NCI-H1417 (cell line): ENCODE measurements at places on chromosomes 12 and 14.
A peak's percentile ranks its signal among the peaks of the same experiment; 100 is the strongest.

DNA sequence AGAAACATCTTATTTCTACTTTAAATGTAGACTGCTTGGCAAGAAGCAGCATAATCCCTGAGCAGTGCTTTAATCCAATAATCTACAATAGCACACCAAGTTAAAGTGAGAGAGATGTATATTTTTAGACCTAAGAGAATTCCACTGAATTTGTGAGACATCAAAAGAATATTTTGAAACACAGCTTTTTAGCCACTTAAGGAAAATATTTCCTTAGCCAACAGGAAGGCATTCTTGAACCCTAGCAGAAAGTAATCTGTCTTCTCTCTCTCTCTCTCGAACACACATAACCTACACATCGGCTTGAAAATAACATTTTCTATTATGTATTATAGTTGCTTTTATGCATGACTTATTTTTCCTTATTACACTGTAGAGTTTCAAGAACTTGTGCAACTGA lies 34.0 kb downstream of the KITLG start:
- no peak for DNase-seq

DNA sequence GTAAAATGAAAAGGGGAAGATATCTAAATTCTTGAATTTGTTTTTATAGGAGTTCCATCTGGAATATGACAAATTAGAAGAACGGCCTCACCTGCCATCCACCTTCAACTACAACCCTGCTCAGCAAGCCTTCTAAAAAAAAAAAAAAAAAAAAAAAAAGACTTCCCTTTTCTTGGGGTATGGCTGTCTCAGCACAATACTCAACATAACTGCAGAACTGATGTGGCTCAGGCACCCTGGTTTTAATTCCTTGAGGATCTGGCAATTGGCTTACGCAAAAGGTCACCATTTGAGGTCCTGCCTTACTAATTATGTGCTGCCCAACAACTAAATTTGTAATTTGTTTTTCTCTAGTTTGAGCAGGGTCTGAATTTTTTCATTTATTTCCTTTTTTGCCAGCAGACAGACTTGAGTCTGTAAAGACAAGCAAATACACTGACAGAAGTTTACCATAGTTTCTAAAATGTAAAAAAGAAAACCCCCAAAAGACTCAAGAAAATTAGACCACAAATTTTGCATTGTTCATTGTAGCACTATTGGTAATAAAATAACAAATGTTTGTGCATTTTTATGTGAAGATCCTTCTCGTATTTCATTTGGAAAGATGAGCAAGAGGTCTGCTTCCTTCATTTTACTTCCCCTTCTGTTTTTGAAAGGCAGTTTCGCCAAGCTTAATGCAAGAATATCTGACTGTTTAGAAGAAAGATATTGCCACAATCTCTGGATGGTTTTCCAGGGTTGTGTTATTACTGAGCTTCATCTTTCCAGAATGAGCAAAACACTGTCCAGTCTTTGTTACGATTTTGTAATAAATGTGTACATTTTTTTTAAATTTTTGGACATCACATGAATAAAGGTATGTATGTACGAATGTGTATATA lies 12.1 kb upstream of the KCNMB4 start:
- DNase-seq, result no peak

DNA sequence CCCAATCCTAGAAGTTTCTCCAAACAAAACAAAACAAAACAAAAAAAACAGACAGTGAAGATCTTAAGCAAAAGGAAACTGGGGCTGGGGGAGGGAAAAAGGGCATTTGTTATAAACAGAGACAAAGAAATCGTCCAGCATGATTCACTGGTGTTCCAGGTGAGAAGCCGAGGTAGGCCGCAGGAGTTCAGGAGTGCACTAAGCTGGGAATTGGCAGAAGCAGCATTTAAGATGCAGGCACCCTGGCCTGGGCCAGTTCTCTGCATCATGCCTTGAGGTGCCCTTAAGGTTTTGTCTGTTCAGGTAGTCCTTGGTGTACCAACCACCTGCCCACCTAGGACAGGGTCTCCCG lies 11.2 kb downstream of the TBX3 start:
- DNase-seq, result no peak

DNA sequence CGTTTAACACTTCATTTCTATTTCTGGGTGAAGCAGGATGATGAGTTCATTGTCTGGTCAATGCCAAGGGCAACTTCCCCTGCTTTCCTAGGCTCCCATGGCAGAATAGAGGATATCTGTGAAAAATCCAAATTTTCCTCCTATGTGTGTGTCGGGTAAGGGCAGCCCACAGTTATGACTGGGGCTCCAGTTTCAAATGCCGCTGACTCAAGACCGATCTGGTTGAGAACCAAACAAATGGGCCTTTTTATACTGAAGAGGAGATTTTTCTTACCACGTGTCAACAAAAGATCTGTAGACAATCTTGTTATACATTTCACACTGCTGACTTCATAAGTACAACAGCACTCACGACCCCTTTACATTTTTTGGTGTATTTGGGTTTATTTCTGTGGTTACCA lies 120.8 kb downstream of the CHST11 start:
- no peak for DNase-seq

GRCh38 chr12:77122661-77123060 lies 57.3 kb upstream of the E2F7 start:
- no peak for DNase-seq

DNA sequence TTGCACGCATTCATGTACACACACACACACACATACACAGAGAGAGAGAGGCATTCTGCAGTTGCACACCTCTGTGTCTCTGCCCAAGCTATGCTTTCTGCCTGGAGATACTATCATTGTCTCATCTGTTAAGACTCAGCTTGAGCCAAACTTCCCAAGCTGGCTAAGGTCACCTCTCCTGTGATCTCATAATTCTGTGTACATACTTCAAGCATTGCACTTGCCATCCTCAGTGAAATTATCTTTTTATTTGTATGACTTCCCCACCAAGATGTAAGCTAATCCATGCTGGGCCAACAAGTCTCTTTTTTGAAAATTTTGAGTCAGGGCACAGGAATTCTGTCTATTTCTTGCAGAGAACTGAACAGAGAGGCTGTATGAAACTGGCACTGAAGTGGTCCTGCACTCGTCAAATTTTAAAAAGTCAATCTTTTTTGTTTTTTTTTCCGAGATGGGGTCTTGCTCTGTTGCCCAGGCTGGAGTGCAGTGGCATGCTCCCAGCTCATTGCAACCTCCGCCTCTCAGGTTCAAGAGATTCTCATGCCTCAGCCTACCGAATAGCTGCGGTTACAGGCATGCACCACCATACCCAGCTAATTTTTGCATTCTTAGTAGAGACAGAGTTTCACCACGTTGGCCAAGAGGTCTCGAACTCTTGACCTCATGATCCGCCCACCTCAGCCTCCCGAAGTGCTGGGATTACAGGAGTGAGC lies 44.3 kb downstream of the TMTC1 start:
- no peak for DNase-seq

DNA sequence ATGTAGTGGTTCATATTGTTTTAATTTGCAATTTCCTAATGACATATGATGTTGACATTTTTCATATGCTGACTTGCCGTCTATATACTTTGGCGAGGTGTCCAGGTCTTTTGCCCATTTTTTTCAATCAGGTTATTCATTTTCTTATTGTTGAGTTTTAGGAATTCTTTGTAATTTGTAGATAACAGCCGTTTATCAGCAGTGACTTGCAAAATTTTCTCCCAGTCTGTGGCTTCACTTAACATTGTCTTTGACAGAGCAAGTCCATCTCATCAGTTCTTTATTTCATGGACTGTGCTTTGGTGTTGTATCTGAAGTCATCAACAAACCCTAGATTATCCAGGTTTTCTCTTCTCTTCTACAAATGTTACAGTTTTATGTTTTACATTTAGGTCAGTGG lies 12.6 kb upstream of the KLHDC2 start:
- no peak for DNase-seq

- peak; percentile 33 for DNase-seq
These were observed 11.1 kb upstream of the KRT7 start for GRCh38 chr12:52221912-52222457.

DNA sequence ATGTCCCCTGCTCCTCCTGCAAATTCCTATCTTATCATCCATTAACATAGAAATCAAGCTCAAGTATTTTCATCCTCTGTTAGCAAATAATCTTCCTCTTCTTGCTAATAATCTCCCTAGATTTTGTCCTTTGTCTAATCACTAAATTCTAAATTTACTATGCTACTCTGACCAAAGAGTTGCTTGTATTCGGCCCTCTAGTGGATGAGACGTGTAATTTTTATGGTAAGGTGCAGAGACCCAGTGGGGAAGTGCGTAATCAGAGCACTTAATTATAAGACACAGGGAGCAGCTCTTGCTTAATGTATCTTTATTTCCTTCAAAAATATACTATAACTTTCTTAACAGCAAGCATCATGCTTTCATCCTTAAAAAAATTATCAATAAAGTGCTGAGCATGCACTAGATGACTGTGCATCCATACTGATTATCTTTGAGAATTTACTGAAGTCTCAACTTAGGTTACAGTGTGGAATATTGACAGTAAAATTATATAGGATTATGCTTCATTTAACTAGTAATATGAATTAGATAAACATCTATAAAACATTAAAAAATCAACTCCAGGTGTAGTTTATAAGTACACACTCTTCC lies 212.6 kb downstream of the SLC16A7 start:
- DNase-seq, result peak; percentile 67

DNA sequence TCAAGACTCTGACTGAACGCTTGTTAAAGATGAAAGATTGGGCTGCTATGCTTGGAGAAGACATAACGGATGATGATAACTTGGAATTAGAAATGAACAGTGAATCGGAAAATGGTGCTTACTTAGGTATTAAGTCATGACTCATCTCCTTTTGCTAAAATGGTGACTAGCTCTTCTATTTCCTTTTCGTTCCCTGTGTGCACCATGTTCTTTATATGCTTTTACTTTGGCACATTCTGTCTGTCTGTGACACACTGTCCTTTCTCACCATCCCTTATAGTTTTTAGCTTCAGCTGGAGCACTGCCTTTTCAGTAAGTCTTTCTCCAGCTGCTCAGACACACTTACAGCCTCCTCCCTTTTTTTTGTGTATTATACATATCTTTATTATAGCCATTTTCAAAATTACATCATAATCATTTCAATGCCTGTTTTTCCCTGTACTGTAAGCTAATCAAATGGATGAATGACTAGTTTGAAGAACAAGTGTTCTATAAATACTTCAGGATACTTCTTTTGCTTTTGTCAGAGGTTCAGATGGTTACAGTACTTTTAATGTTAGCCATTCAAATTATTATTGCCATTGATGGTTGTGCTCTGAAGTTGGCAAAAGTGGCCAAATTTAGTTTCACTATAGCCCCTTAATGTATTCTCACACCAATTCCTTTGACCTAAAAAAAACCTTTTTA lies 68.6 kb downstream of the MIA2 start:
- DNase-seq, result no peak

GRCh38 chr12:119157528-119157927 lies 21.2 kb upstream of the HSPB8 start:
- no peak for DNase-seq

GRCh38 chr12:122395319-122395718 lies 27.1 kb downstream of the CLIP1 start:
- DNase-seq, result no peak

- DNase-seq, result no peak
These were observed 44.3 kb upstream of the TMPO start for GRCh38 chr12:98471085-98471484.

- DNase-seq, result no peak
These were observed 60.4 kb upstream of the MANSC4 start for GRCh38 chr12:27840229-27840999.

DNA sequence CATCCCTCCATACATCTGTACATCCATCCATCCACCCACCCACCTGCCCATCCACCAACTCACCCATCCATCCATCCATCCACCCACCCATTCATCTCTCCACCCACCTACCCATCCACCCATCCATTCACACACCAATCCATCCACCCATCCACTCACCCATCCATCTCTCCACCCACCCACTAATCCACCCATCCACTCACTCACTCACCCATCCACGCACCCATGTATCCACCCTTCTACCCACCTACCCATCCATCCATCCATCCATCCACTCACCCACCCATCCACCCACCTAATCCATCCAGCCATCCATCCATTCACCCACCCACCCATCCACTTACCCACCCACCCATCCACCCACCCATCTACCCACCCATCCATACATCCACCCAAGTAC lies 16.2 kb downstream of the GALNT9 start:
- DNase-seq, result no peak

- no peak for DNase-seq
These were observed 163.4 kb downstream of the SRGAP1 start for GRCh38 chr12:64007853-64008252.

DNA sequence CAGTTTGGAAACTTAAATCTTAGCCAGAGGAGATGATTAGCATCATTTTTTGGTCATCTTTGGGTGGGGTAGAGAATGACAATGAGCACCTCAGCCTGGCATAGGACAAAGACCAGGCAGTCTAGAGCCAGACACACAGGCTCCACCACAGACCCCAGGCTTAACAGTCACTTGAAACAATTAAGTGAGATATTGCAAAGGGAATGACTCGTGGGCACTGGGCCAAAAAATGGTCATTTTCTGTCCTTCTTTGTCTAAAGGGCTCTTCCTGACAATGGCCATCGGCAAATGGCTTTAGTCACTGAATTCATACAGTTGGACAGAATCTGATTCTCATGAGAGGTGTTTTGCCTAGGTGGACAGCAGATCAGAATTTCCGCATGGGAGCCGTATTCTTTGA lies 78.0 kb upstream of the DICER1 start:
- no peak for DNase-seq

DNA sequence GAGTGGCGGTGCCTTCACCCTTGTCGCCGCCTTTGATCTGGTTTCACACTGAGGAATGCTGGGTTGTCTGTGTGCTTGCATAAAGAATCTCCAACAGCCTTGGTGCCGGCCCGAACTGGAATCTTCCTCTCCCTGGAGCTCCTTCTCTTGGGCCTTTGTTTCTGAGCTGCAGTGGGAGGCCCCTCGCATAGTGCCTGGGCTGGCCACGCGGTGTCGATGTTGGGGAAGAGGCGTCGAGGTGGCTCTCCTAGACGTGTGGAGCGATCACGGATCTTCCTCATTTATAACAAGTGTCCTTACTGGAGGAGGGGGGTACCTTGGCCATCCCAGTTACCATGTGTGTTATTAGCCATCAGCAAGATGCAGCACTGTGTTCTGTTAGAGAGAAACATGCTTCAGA lies 60.6 kb downstream of the ADGRD1 start:
- DNase-seq, result no peak

DNA sequence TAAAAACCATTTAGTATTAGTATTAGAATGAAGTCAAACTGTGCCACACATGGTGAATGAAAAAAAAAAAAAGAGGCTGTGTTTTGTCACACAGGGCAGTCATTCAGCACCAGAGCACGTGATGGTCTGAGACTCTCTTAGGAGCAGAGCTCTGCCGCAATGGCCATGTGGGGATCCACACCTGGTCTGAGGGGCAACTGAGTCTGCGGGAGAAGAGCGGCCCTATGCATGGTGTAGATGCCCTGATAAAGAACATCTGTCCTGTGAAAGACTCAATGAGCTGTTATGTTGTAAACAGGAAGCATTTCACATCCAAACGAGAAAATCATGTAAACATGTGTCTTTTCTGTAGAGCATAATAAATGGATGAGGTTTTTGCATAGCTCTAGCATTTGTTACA lies 12.2 kb upstream of the BDKRB1 start:
- DNase-seq, result no peak

GRCh38 chr12:108357834-108358579 lies 18.9 kb upstream of the CMKLR1 start:
- DNase-seq, result no peak

- DNase-seq, result no peak
These were observed 196.2 kb upstream of the FOXG1 start for GRCh38 chr14:28570391-28570790.
